AG08395 (cell line): ENCODE measurements at places on chromosomes 2 and 18.

- no peak for DNase-seq
Observed at GRCh38 chr2:20672201-20672951, 5.4 kb downstream of the GDF7 start.

DNA sequence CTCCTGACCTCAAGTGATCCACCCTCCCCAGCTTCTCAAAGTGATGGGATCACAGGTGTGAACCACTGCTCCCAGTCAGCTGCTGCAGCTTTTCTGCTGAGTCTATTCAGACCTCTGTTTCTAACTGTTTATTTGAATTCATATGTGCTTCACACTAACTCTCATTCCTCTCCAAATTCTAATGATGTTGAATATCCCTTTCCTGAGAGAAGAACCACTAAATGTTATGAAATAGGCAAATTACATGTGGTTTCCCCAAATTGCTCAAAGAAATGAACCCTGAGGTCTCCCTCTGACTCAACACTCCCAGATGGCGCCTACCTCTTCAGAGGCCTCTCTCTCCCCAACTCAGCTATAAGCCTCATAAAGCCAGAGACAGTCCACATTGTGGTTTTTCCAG lies 98.6 kb downstream of the IRS1 start:
- peak; percentile 86 for DNase-seq

- DNase-seq, result no peak
Observed at GRCh38 chr2:238939521-238940403, 91.9 kb downstream of the TWIST2 start.

GRCh38 chr2:137093116-137093515 lies 327.8 kb downstream of the THSD7B start:
- DNase-seq, result no peak

DNA sequence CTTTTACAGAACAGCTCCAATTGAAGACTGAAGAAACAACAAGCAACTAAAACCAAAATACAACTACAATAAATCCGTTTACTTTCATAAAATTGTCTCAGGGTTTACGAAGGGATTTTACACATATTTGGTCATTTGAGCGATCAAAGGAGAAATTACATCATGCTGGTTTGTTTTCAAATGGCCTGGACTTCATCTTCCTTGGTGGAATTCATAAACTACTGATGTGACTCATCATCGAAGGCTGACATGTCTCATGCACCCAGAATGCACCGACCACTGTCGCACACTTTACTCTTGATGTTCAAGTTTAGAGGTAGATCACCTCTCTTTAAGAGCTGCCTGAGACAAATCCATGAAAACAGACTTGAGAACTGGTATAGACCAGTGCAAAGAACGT lies 25.6 kb upstream of the PMAIP1 start:
- peak; percentile 86 for DNase-seq

DNA sequence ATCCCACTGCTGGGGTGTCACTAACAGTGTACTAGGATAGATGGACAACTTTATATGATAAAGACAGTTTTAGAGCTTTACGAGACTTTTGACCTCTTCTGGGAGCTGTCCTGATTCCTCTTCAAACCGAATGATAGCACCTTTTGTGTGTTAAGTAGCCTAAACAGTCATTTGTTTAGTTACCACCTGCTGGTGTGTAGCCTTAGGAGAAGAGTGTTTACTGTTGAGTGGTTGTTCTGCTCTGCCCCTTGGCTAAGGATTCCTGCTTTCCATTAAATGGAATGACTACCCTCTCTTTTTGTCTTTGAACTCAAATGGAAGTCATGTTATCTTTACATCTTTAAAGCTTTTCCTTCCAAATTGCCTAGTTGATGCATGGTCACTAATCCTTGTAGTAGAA lies 28.0 kb upstream of the MGAT5 start:
- DNase-seq, result no peak

DNA sequence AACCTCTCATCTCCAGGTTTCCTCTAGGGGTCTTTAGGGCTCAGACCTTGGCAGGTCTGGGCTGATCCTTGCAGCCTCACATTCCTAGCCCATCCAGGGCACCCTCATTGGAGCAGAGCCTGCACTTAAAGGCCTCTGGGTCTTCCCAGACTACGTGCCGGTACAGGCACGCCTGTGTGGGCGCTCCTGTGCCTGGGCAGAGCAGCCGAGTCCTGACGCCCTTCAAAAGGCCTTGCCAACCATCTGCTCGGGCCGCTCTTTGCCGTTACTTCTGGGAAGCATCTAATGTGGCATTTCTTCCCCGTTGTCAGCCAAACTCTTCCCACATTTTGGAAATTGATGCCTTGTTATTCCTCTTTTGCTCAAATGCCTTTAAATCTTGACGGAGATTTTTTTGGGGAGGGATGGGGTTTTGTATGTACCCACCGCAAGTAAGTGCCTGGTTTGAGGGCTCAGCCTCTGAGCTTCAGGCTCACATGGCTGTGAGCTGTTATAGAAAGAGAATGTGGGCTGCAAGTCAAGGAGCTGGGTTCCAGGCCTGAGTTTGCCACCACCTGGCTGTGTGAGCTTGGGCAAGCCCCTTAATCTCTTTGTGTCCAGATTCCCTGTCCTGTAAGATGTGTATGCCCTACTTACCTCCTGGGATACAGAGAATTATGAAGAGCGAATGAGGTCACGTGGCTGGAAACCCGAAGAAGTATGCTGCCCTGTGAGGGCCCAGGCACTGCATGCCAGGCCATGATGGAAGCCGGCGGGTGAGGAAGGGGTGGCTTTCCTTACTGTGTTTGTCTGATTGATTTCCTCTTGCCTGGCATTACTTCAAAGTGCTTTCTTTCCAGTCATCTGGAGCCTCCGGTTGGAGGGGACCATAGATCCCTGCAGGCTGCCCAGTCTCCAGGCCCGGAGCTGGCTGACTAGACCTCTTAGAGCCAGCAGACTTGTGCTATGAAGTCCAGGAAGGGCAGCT lies 20.6 kb downstream of the EHD3 start:
- DNase-seq, result no peak

- DNase-seq, result no peak
Observed at GRCh38 chr18:6949800-6950586, 167.6 kb downstream of the LAMA1 start.
